Endothelial cell (in vitro differentiated cells): ENCODE measurements at places on chromosomes 6 and 20.
A peak's percentile ranks its signal among the peaks of the same experiment; 100 is the strongest.

- DNase-seq = no peak
Measured at GRCh38 chr6:168938546-168938945, 315.1 kb downstream of the THBS2 start.

DNA sequence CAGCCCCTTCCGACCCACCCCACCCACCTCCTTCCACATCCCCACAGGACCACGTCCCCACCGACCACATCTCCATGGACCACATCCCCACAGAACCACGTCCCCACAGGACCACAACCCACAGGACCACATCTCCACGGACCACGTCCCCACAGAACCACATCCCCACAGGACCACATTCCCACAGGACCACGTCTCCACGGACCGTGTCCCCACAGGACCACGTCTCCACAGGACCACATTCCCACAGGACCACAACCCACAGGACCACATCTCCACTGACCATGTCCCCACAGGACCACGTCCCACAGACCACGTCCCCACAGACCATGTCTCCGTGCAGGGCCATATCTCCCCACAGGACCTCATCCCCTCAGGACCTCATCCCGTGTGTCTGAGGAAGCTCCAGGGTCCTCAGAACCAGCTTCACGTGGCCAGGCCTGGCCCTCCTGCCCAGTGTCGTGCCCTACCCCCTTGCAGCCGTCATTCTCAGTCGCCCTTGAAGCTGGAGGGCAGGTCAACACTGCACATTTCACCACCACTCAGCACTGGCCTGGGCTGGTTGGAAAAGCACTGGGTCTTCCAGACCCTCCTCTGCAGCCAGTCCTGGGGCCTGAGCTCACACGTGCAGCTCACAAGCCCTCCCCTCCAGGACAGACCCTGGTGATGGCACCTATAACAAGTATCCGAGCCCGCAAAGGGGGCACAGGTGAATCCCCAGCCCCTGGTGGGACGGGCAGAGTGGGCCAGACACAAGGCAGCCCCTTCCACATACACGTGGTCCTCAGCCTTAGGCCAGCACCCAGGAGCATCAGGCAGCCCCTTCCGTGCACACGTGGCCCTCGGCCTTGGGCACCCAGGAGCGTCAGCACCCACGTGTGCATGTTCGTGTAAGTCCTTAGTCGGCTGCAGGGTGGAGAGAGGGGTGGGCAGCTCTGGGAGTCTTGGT lies 3.9 kb downstream of the CHRNA4 start:
- no peak for DNase-seq

DNA sequence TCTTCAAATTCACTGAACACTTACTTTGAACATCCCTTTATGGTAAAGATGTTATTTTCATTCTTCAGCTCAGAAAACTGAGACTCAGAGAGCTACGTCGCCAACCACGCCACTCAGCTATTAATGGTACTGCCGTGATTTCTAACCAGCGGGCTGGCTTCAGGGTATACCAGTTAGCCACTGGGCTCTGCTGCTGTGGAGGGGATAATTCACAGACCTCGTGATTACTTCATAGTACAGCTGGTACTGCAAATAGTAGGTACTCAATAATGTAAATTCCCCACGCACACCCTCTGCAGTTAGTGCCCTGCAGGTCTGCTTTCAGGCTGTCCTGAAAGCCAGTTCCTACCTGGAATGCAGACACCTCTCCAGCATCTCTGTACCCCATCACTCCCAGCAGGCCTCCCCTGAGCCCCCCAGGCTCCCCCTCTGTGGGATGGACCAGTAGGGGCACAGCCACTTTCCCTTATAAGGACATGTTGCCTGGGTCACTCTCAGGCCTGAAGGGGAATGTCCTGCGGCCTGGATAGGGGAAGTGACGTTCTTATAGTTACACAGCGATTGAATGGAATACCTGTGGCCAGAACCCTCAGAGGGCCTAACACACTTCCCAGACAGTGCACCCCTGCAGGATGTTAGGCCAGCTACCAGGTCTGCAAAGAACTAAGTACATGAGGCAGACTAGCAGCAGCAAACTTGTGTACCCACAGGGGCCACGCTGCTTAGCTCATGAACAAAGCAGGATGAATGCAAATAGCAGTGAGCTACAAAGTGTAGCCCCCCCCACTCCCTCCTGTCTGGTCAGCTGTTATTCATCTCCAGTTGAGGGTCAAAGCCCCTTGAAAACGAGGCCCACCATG lies 1.3 kb upstream of the OCSTAMP start:
- no peak for DNase-seq

DNA sequence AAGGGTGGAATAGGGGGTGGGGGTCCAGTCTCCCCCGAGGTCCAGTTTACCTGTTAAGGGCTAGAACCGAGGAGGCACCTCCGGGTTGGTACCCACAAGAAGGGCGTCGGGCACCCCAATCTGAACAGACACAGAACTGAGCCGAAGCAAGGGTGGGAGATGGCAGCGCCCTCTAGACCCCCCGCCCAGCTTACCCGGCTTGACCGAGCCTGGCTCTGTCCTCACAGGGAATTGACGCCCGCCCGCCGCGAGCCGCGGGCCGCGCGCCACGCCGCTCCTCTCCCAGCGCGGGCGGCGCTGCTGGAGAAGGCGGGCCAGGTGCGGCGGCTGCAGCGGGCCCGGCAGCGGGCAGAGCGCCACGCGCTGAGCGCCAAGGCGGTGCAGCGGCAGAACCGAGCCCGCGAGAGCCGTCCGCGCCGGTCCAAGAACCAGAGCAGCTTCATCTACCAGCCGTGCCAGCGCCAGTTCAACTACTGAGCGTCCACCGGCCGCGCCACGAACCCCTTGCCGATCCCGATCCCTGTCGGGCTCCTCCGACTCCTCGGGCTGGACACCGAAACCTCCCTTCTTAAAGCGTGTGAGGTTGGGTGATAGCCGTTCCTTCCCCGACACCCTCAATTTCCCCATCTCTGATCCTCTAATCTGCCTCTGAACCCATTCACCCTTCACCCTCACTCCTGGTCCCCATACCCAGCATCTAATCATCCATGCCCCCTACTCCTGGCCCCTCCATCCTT lies 5.9 kb downstream of the TP53INP2 start:
- DNase-seq = peak; percentile 40

DNA sequence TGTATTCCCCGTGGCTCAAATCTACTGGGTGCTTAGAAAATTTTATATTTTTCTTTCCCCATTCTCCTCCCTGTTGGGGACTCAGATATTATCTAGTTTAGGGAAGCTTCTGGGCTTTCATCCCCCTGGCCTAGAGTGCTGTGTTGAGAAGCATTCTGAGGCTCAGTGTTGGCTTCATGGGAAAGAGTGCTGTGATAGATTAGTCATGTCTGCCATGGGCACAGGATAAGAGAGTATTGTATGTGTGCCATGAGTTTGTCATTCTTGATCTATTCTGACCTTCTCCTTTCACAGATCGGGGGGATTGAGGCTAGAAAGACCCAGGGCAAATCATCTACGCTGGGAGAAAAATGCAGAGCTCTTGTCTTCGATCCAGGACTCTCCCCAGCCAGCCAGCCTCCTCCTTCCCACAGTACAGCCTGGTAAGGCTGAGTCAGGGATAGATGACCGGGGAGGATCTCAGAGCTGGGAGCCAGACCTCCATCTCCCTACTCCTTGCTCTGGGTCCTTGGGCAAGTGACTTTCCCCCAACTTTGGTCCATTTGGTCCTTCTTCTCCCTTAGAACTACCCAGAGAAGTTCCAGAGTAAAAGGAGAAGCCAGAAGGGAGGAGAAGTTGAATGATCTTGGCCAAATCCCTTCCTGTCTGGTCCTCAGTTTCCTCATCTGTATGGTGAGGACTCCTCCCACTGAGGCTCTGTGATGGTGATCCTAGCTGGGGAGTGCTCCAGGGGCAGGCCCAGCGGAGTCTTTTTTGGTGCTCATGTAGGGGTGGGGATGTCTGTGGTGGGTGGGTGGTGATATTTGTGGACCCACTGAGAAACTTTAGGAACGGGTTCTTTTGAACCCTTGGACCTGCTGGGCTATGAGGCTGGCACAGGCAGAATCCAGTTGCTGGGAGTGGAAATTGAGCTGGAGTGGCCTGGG lies 5.0 kb downstream of the SRC start:
- no peak for DNase-seq

- DNase-seq = no peak
Measured at GRCh38 chr6:34095136-34095505, 50.8 kb downstream of the GRM4 start.

- DNase-seq = no peak
Measured at GRCh38 chr6:16684195-16684689, 77.0 kb downstream of the ATXN1 start.

GRCh38 chr20:1034415-1034789 lies 32.3 kb upstream of the RSPO4 start:
- DNase-seq = no peak

DNA sequence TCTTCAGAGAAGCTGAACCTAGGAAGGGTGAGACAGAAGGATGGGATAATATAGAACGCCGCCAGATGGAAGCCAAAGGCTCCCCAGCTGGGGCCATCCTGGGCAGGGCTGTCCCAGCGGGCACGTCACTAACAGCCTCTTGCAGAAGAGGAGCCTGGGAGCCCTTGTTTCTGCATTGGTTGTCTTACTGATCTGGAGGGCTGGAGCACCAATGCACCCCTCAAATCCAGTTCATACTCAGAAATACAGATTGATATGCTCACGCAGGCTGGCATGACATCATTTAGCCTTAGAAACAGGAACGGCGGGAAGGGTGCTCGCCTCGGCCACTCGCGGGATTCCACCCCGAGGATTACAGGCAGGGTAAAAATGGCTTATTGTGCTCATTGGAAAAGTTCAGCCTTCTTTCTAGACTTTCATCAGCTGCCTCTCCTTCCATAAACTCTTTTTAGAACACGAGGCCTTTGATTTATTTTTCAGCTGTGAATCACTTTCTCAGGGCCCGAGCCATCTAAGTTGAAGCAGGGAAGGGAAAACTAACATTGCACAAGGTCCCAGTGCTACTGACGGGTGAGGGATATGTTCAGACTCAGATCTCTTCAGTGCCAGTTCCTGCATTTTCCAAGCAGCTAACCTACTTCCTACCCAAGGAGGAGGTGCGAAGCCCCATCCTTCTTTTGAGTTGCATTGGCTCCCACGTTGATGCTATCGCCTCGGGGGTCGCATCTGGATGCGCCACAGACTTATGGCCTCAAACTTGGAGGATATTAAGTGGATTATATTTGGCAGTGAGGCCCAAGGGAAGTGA lies 82.3 kb downstream of the GMPR start:
- DNase-seq = no peak

- DNase-seq = no peak
Measured at GRCh38 chr6:93555292-93555691, 135.9 kb upstream of the EPHA7 start.

- DNase-seq = no peak
Measured at GRCh38 chr20:39879296-39879695, 809.7 kb downstream of the MAFB start.

- peak; percentile 30 for DNase-seq
Measured at GRCh38 chr6:73451223-73452106, 632 bp downstream of the CGAS start.

DNA sequence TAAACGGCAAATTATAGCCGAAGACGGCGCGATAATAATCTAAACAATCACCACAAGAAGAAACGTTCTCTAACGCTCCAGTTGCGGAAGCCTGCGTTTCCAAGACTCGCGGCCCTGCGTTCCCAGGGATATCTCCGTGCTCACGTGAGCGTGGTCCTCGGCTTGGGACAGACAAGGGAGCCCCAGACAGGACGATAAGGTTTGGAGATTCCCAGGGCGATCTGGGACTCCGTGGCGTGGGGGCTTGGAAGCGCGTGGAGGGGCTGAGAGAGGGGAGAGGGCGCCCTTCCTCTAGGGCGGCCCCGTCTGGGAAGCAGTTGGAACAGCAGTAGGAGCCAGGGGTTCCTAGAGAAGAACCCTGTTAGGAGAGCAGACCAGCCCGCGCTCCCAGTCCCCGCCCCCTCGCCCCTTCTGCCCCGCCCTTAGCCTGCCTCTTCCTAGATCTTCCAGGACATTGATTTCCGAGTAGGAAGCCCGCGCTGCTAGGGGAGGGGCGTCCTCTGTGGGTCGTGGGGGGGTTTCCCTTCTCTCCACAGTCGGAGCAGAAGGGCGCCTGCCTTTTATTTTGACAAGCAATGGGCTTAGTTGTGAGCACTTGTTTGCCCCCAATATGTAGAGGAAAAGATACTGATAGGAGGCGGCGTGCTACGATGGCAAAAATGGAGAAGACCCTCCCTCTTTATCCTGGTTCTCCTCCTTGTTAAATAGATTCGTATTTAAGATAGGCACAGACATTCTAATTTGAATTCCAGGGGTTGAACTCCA lies 10.6 kb downstream of the NRN1 start:
- DNase-seq = peak; percentile 85

DNA sequence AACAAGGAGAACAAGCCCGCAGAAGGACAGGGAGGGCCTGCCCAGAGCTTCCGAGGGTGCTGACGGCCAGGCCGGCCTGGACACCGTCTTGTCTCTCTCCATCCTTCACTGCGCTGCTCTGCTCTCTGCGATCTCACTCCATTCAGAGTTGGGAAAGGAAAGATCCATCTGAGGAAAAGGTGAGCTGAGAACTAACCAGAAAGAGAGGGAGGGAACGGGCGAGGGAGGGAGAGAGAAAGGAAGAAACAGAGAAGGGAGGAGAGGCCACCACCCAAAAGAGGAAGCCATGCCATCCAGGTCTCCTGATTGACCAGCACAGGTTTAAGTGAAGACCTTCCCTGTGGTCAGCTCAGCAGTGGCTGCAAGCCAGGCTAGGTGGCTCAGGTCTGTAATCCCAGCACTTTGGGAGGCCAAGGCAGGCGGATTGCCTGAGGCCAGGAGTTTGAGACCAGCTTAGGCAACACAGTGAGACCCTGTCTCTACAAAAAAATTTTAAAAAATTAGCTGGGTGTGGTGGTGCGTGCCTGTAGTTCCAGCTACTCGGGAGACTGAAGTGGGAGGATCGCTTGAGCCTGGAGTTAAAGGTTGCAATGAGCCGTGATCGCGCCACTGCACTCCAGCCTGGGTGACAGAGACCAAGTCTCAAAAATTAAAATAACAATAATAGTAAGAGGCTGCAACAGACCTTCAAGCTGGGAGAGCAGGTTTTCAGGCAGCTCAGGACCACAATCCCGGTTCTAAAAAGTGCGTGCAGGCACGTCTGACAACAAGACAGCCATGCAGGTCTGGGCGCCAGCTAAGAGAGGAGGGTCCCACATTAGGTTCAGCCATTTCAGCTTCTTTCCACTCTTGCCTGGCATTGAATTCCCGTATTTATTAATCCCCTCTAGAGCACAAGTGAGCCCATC lies 34.2 kb upstream of the DLGAP4 start:
- DNase-seq = no peak

DNA sequence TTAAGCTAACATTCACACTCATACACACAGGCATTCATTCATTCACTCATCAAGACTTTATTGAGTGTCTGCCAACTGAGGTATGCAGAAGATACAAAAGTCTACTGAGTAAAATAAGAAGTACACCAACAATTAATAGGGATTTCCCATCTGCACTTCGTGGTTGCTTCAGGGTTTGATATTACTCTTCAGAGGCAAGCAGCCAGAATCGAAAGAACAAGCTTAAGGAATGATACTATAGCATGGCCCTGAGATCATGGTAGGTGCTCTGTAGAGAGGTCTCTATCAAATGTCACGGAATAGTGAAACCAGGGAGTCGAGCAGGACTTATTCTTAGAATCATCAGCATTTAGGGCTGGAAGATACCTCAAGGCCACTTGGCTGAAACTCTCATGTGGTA lies 135.4 kb downstream of the NRN1 start:
- DNase-seq = no peak

GRCh38 chr6:93424303-93425064 lies 5.1 kb upstream of the EPHA7 start:
- DNase-seq = peak; percentile 6
